ENCODE measurements at places on chromosomes 6 and 20.
A peak's percentile ranks its signal among the peaks of the same experiment; 100 is the strongest.

DNA sequence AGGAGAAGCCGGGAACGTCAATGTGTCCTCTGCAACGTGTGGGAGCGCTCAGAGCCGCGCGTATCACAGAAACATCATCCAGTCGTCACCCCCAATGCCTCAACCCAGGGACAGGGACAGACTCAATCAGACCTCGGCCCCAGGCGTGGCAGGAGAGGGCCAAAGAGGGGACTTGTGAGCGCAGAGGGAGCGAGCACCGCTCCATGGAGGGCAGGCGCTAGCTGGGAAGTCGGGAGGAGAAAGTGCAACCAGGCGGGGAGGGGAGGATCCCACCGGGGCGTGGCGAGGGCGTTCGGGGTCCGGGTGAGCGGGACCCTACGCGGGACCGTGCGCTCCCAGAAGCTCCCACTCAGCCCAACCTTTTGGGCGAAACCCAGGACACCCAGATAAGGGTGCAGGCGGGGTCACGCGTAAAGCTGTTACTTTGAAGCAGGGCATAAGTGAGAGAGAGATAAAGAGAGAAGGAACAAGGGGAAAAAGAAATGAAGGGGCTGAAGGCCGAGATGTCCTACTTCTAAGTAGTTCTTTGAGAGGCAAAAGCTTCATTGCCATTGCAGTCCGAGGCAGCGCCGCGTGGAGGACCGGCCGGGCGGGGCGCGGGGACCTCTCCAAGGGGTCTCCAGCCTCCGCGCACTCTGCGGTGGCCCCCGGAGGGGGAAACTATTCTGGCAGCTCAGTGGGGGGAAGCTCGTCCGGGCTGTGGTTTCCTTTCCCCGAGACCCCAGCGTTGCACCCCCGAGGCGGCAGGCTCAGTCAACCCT, 862 bp upstream of the SOBP start:
- DNase-seq, result no peak

DNA sequence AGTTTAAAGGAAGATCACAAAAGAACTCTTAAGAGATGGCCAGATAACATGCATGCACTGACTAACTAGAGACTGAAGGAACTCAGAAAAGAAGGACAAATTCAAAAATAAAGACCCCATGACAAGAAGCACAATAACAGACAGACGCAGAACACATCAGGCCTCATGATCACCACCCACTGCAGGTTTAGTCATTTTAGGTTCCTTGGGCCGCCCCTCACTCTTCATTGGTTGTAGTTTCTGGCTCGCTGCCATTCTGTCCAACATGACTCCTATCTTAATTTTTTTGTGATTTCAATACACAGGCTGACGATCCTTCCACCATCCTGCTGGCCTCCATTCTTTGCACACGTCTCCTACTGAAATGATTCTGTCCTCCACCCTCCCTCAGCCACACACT, 21.6 kb downstream of the STX7 start:
- DNase-seq, result no peak

DNA sequence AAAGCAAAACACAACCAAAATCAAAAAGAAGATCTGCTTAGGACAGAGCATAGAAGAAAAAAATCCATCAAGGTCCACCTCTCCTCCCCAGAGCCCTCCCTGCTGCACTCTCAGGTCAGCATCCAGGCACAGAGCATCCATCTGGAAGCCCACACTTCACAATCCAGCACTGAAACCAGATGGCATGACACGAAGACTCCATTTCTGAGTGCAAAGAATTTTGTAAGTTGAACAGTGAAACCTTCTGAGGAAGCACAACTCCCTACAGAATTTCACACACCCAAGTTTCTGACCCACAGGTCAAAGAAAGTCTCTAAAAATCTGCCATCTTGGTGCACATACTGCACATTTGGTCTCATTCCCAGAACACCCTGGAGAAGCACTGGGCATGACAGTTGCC, 128.8 kb upstream of the STXBP5 start:
- DNase-seq, result no peak

DNA sequence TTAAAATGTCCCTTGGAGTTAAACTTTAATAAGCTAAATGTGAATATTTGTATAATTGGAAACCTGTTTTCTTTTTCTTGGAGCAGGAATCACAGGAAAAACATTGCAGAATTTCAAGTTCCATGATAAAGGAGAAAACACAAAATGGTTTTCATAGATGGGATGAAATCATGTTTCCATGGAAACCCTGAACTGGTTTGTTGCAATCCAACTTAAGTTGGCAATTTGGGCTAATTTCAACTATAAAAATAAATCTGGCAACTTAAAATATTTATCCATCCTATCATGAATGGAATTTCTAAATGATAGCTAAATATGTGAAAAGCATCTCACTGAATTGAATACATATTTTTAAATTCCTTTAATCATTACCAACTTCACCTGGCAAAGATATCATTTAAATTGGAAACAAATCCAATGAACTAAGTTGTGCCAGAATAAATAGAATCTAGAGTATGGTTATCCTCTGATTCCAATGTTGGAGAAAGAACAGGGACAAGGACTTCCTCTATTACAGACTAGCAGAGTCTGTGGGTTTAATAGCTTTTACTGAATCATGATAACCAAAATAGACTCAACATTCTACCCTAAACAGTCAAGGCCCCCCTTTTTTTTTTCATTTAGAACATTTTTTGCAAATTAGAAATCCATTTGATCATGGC, 33.2 kb downstream of the COL21A1 start:
- DNase-seq, result no peak

GRCh38 chr20:33443512-33444239, at the start of gene SNTA1:
SNTA1 (minus strand) TSS chr20:33443763; CDS start chr20:33443620, 143 bp downstream.
- DNase-seq, result peak; percentile 79

GRCh38 chr20:58722877-58723627, 30.5 kb downstream of the NPEPL1 start:
- DNase-seq, result no peak

DNA sequence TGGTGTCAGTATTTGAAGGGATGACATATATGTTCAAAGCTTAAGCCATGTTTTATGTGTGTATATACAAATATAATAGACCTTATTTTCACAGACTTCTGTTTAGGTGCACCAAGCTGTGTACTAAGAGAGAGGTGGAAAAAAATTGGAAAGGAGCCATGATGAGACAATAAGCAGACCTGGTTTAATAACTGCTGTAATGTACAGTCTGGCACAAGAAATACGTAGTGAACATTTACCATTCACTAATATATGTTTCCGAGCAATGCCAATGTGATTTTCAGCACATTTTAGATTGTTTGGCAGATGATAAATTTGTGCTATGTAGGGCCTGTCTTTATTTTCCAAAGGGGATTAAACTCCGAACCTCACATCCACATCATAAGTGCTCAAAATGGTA, 116.3 kb downstream of the KHDC1L start:
- DNase-seq, result no peak

DNA sequence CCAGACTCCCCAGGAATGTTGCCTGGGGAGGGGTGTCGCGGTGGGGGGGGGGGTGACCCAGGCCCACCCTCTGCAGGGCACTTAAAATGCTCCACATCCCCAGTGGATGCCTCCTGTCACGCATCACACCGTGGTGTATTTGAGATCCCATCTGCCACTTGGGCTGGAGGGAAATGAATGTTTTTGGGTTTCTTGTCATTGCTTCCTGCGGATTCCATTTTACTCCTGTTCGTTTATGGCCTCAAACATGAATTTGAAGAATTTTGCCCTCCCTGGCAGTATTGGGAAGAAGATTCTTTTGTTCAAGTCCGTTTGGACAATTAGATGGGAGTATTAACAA, 544 bp upstream of the KHDC1 start:
- DNase-seq, result no peak

- peak; percentile 21 for DNase-seq
Observed at GRCh38 chr6:154156135-154156896, 117.3 kb downstream of the OPRM1 start.

- DNase-seq, result no peak
Observed at GRCh38 chr6:48826901-48827701, 636.0 kb downstream of the MMUT start.

DNA sequence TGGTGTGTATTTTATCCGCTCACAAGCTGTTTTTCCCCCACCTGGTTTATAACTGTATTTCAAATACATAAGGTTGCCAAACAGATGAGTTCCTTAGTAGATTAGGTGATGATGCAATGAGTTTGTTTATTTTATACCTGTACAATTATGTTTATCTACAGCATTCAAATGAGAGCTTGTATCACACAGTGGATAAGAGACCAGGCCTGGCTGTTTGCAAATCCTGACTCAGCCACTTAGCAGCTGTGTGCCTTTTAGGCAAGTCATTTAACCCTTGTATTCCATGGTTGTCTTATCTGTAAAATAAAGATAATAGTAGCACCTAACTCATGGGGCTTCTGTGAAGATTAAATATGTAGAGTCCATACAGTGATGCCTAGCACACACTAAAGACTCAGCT, 143.7 kb downstream of the MOXD1 start:
- DNase-seq, result no peak

DNA sequence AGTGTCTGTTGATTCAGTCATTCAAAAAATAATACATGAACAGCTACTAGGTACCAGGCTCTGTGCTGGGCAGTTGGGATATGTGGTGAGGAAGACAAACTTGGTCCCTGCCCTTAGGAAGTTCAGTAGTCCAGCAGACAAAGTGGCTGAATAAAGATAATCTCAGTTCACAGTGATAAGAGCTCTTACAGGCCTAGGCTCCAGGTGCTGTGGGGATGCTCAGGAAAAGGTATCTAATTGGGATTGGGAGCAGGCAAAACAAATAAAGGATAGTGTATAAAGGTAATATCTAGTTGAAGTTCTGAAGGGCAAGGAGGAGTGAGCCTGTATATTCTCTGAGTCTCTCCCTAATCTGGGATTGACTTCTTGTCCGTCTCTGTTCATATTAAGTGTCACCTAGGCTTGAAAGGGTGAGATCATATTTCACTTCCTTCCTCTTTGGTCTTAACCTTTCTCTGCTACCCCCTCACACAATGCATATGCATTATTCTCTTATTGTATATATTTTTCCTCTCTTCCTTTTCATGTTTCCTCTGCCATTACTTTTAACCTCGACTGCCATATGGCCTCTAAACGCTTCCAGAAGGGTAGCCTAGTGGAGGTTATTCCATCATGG, 13.5 kb downstream of the PTPN1 start:
- no peak for DNase-seq

GRCh38 chr20:11921321-11921720, 3.6 kb downstream of the BTBD3 start:
- no peak for DNase-seq

DNA sequence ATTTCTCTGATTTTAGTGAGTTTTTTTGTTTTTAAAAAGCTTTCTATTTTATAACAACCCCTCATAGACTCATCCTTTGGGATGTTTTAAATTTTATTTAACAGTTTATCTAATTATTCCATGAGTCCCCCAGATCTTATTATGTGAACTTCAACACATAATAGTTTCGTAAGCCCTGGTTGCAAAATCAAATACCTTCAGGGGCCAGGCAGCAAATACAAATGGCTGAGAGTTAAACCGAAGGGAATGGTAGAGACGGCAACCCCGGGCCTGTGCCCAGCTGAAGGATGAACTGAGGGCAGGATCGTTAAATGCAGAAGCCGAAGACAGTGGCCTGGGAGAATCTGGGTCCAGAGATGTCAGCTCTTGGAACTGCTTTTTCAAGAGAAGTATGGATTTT, 88.4 kb downstream of the RTN4IP1 start:
- no peak for DNase-seq

- no peak for DNase-seq
Observed at GRCh38 chr6:16102208-16102607, 26.7 kb upstream of the MYLIP start.

DNA sequence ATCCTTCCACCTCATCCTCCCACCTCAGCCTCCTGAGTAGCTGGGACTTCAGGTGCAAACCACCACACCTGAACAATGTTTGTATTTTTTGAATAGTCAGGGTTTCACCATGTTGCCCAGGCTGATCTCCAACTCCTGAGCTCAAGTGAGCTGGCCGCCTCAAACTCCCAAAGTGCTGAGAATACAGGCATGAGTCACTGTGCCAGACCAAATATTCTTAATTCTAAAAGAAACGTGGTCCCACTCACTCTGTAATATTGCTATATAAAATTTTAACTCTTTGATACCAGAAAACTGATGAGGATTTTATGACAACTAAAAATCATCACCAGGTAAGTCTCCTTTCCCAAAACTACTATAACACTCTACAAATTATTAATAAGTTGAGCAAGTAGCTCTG, 716.8 kb upstream of the GJE1 start:
- DNase-seq, result no peak

DNA sequence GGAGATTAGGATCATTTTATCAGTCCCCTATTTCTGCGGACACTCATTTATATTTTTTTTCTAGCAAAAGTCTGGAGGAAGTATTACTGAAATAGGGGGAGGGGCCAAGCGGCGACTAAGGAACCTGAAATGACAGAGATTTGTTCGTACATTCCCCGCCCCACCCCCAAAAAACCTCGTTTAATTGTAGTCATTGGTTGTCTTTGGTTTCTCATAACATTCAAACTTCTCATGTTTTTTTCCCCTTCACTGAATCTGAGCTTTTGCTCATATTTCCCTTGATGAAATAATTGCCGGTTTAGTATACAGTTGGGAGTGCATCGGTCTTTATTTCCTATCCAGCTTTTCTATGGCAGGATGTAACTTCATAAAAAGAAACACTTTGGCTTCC, 768 bp upstream of the FYN start:
- DNase-seq, result no peak

DNA sequence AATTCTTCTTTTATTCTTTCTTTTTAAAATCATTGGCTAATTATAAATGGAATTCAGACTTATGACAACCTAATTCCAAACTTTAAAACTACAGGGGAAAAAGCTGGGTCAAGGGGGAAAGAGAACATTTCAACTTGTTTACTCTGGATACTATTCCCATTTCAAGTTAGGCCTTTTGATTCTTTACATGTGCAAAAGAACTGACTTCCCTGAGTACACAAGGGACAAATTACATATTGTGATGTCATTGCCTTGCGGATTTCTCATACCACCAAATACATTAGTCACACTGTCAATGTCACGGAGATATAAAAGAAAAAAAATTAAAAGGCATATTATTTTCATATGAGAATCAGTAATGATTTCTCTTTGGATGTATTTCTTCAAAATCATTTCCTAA, 96.5 kb upstream of the TBX18 start:
- no peak for DNase-seq

DNA sequence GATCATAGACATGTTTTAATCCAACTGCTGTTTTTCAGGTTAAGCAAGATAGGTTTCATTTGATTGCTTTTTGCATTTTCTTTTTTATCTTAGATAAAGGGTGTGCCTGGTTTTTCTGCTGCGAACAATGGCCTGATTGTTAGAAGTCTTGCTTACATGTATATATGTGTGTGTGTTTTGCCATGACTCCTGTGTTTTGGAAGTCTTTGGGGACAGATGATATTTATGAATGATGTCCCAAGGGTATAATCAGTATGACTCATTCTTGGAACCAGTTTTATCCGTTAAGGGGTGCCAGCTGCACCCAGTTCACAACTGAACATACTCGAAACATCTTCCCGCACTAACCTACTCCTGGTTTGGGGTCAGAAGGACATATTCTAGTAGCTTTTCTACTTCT, 230.1 kb upstream of the SUPT3H start:
- DNase-seq, result no peak

- no peak for DNase-seq
Observed at GRCh38 chr6:78611102-78611620, 256.2 kb upstream of the IRAK1BP1 start.
